ENCODE measurements at places on chromosomes 5 and 9. TPM values are rescaled to one million over a fixed set of nuclear protein-coding genes. Genes with fewer than 3 reads are reported as not detected.

- DNase-seq, result no peak
These were observed 1518.7 kb upstream of the WWC1 start for GRCh38 chr5:166772770-166773169.

DNA sequence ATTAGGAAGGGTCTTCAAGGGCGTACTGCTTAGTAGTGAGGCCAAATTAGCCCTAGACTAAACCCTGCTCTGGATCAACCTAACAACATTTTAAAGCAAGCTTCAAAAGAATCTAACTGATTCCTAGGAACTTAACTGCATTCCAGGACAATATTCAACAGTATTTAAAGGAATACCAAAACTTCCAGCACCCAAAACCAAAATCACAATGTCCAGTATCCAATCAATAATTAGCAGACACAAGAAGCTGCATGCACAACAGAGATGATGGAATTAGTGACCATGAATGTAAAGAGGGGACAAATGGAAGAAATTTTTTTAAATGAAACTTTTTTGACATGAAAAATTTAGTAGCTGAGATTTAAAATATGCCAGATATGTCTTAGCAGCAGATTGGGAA is 53.9 kb downstream of the CETN3 start:
- no peak for DNase-seq

DNA sequence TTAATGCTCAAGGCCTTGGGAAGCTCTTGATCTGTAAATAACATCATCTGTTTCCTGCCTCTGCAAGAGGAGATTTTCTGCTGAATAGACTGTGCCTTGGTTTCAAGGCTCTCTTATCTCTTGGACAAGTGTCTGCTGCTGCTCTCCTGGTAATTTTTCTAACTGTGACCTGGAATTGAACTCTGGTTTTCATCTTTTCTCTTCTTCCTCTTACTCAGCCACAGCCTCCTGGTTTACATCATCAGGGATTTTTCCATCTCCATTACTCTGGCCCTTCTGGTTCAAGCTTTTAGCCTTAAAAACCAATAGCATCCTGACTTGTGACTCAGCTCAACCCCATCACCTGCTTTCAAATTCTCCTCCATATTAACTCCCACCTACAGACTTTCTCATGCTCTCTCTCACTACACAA is 49.6 kb upstream of the ITGA1 start:
- DNase-seq, result no peak

- DNase-seq, result peak; percentile 93
These were observed at the start of gene AGPAT2 for GRCh38 chr9:136686794-136687711. Gene AGPAT2 (minus strand): TSS chr9:136687457. CDS start chr9:136687357, 100 bp downstream.

GRCh38 chr9:82273121-82273520 is 284.5 kb downstream of the SPATA31D1 start:
- DNase-seq, result no peak

Gene KCNN2
- 0.46 TPM for total RNA-seq
